ENCODE measurements at places on chromosomes 1 and 21.
A peak's percentile ranks its signal among the peaks of the same experiment; 100 is the strongest.

- DNase-seq: no peak
Measured at GRCh38 chr1:180235502-180236239, 5.6 kb downstream of the LHX4 start.

DNA sequence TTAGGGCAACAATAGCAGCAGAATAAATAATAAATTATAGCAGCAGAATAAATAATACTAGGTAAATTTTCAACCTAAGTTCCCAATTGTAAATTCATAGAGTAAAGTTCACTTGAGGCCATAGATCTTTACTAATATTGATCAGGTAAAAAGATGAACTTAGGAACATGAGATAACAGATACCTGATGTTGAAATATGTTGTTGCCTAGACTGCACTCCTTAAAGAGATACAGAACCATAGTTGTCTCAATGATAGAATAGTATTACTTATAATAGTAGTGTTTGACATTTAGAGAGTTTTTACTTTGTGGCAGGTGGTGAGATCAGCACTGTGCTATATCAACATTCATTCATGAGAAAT is 378 bp upstream of the F13B start:
- no peak for DNase-seq

DNA sequence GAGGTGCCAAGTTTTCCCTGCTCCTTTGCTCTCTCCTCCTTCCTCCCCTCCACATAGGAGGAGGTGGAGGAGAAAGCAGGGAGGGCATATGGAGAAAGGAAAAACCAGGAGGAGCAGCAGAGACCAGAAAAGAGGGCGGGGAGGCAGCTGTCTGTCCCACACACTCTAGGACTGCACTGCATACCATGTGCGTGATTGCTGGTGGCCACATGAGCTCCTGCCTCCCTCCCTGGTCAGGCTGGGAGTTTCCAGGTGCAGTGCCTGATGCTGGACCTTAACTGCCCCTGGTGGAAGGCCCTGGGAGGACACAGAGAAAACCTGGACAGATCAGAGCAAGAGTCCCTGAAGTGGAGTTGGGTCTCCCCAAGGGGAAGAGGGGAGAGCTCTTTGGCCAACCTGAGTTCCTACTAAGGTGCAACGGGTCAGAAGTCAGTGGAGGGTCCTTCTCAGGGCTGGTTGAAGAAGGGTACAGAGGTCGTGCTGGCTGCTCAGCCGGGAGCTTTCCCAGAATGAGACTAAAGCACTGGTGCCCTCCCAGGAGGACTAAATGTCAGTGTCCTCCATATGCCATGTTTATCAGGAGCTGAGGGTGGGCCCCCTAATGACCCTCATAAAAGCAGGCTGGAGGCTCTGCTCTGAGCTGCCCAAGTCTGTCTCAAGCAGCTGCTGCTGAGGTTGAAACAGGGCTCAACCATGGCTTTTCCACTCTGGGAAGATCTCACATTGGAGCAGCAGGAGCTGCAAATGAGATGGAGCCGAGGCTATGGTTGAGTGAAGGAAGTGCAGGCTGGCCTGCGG is 3.5 kb upstream of the LGR6 start:
- DNase-seq: peak; percentile 73

DNA sequence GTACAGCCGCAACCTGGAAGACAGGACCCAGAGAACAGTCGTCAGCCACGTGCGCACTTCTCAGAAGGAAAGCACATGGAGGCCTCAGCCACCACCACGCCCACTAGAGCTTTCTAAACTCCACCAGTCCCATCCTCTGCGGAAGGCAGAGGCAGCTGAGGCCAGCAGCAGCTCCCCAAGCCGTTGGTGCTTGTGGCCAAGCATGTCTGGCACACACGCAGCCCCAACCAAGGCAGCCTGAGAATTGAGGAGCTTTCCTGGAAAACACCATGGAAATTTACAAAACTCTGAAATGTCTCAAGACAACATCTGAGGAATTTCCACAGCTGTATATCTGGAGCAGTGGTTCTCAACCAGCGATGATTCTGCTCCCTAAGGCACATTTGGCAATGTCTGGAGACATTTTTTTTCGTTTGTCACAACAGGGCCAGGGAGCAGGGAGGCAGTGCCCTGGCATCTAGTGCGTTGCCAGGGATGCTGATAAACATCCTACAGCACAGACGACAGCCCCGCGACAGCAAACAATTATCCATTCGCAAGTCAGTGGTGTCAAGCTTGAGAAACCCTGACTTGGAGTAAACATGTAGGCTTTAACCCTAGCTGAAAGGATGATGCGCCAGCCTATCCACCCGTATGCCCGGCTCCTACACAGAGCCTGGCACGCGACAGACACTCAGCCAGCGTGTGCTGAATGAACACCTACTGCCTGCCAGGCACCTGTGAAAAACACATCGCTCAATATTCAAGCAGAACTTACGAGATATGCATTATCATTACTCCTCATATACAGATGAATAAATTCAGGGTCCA is 24.7 kb downstream of the NPHP4 start:
- peak; percentile 57 for DNase-seq

DNA sequence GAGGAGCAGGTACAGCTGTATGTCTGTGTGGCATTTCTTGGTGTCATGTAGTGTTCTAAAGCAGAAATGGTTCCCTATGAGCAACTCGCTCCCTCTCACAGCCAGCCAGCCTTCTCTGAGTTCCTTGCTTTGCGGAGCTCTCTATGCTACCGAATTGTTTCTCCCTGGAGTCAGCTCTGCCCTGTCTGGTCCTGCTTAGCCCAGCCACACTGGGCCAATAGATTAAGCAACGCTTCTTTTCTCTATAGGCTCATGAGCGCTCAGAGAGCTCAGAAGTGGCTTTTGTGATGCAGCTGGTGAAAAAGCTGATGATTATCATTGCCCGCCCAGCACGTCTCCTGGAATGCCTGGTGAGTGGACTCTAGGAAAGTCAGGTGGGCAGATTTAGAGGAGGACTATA is 113.1 kb downstream of the PIK3R3 start:
- no peak for DNase-seq

DNA sequence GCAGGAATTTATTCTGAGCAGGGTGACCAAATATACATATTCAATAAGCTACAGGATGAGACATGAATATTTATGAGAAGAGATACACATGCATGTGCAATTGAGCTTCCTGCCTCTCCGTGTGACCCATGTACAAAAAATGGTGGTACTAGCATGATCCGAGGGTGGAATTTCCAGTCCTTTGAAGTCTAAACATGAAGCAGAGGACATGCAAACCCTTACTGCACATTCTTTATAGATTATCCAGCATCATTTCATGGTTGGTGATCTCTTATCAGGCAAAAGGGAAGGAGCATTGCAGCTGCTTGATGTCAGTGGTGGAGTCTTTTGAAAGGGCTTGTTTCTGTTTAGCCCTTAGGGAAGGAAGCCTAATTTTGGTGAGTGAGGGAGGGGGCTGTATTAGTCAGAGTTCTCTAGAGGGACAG is 448.6 kb downstream of the SETD4 start:
- peak; percentile 69 for DNase-seq

GRCh38 chr1:185721553-185721952 is 12.6 kb upstream of the HMCN1 start:
- DNase-seq: no peak

DNA sequence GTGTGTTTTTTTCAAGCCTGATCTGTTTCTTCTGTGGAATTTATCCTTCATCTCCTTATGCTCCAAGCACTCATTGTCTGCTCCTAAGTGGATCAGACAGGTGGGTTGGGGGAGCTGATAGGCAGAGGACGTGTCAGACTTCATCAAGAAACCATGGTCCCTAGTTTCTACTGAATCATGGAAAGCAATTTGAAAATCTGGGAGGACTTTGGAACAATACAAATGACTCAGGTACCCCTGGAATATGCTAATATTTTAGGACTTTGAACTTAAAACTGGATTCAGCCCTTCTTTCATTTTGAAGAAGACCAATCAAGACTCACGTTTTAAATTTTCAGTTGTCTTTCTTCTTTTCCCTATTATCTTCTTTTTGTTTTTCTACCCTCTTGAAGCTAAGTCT is 7.7 kb downstream of the ABCG1 start:
- no peak for DNase-seq

GRCh38 chr1:235639226-235640205 is 10.1 kb downstream of the GNG4 start:
- no peak for DNase-seq

GRCh38 chr1:104874044-104874443 is 1124.3 kb downstream of the AMY1C start:
- DNase-seq: no peak

DNA sequence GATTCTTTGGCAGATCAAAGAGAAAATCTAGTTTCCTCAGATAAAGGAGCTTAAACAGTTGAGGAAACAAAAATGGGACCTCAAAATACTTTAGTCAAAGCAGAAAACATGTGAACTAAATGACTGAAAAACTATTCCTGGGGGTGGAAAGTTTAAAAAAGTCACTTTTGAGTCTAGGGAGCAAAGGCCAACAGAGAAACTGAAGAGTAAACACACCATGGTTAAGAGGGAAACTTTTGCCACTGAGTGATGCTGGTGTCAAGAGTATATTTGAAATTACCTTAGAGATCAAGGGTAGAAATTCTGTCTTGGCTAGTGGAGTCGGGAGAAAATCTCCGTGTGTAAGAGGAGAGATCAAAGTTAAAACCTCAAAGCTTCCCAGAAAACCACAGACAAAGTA is 501.2 kb upstream of the ADGRL4 start:
- DNase-seq: no peak

DNA sequence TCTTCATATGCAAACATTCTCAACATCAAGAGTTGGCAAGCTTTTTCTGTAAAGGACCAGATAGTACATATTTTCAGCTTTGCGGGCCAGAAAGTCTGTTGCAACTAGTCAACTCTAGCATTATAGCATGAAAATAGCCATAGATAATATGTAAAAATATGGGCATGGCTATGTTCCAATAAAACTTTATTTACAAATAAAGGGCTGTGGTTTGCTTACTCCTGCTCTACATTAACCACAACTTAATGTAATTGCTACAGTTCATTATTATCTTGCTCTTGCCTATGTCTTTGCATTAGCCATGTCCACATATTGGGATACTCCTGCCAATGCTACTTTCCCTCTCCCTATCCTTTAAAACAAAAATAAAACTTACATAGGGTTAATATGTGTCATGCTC is 24.5 kb upstream of the CTSK start:
- DNase-seq: no peak

- no peak for DNase-seq
Measured at GRCh38 chr1:115331558-115332331, 6.3 kb downstream of the NGF start.

GRCh38 chr1:31364561-31365250 is 8.2 kb downstream of the FABP3 start:
- DNase-seq: no peak

DNA sequence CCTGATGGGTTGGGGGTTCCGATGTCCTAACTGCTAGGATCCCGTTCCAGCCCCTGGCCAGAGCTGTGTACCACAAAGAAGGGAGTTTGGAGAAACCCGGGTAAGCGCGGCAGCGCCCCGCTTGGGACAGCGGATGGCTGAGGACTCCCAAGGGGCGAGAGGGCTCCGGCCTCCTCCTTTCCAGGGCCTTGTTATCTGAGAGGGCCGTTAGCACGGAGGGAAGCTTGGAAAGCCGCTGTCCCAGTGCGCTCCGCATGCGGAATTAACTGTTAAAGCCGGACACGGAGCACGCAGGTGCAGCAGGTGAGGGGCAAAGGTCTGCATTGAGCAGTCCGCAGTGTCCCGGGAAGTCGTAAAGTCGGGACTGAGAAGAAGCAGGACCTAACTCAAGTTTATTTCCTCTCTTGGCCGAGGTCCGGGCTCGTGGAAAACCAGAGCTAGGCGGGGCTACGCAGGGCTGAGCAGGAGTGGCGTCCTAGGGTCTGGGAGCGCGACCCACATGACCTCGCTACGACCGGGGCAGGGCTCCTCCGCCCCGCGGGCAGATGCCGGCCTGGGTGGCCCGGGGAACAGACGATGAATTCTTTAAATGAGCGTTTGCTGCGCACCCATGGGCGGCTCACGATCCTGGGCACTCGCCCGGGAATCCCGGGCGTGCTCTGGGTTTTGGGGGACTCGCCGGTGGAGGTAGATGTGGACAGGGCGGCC is 4.5 kb downstream of the LHX4 start:
- no peak for DNase-seq

GRCh38 chr1:100565937-100566699 is 28.2 kb downstream of the GPR88 start:
- no peak for DNase-seq

DNA sequence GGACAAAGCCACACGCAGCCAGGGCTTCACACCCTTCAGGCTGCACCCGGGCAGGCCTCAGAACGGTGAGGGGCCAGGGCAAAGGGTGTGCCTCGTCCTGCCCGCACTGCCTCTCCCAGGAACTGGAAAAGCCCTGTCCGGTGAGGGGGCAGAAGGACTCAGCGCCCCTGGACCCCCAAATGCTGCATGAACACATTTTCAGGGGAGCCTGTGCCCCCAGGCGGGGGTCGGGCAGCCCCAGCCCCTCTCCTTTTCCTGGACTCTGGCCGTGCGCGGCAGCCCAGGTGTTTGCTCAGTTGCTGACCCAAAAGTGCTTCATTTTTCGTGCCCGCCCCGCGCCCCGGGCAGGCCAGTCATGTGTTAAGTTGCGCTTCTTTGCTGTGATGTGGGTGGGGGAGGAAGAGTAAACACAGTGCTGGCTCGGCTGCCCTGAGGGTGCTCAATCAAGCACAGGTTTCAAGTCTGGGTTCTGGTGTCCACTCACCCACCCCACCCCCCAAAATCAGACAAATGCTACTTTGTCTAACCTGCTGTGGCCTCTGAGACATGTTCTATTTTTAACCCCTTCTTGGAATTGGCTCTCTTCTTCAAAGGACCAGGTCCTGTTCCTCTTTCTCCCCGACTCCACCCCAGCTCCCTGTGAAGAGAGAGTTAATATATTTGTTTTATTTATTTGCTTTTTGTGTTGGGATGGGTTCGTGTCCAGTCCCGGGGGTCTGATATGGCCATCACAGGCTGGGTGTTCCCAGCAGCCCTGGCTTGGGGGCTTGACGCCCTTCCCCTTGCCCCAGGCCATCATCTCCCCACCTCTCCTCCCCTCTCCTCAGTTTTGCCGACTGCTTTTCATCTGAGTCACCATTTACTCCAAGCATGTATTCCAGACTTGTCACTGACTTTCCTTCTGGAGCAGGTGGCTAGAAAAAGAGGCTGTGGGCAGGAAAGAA is 8.1 kb downstream of the PSRC1 start:
- peak; percentile 93 for DNase-seq

DNA sequence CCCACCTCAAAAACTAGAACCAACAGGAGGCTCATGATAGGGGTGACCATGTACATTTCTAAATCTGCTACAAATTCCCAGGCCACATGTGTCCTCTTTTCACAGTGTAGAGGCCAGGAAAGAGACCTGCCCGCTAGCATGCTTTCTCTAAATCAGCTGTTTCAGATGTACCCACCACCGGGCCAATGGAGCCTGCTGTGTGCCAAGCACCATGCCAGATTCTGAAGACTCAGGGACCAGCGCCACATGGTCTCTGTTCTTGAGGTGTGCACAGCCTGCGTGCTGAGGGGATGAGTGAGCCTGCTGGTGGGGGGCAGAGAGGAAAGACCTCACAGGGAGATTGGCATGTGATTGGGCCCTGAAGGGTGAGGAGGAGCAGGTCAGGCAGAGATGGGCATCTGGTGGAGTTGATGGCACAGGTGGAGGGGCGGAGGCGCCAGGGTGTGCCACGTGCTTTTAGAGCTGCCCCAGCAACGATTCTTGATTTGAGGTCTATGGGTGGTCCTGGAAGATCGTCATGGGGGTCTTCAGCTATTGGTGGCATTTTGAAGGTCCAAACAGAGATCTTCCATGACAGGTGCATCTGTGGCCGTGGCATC is 485.1 kb upstream of the VAMP3 start:
- DNase-seq: no peak
